Fibroblast of lung (primary cell): ENCODE measurements at places on chromosomes 12 and 14.

GRCh38 chr12:115609347-115609746 lies 668.1 kb downstream of the MED13L start:
- DNase-seq, result peak; percentile 52

GRCh38 chr12:69238589-69239351 lies 599 bp upstream of the CPSF6 start:
- DNase-seq, result no peak

DNA sequence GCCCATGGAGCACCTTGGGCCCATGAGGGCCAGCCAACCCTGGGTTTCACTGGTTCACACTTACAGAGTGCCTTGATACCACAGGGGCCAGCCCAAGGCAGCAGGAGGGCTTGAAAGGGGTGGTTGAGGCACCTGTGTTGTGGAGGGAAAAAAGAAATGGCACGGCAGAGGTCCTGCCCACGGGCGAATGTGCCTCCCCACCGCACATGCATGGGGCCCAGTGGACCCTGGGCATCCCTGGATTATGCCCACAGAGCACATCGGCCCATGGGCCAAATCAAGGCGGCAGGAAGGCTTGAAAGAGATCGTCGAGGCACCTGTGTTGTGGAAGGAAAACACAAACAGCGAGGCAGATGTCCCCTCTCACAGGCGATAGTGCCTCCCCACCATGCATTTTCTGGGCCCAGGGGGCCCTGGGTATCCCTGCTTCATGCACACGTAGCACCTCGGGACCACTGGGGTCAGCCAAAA lies 378.1 kb downstream of the ALG10 start:
- no peak for DNase-seq

DNA sequence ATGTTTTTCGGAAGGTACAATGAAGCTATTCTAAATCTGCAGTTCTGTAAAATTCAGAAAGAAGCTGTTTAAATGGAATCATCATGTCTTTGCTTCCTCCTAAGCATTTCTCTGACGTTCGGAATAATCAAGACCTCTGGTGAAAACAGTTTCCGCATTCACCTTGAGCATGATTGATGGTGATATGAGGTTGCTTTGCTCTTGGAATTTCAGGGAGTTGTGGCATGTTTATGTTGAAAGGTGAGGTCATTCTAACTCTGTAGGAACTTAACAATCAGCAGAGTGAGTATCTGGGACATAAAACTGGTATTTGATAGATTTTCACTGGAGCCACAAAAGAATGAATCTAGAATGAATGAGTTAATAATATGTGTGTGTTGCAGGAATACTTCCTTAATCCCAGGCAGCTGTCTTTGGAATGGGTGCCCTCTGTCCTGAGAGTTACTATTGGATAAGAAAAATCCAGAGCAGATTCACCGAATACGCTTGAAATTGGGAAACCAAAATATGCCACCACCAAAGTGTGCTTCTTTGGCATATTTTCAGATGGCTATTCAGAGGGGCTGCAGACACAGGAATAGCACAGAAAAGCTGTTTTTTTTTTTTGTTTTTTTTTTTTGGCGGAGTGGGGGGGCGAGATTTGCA lies 599.1 kb downstream of the CCER1 start:
- DNase-seq, result peak; percentile 7

- peak; percentile 43 for DNase-seq
Measured at GRCh38 chr14:52391881-52392615, 77.9 kb downstream of the PTGER2 start.

DNA sequence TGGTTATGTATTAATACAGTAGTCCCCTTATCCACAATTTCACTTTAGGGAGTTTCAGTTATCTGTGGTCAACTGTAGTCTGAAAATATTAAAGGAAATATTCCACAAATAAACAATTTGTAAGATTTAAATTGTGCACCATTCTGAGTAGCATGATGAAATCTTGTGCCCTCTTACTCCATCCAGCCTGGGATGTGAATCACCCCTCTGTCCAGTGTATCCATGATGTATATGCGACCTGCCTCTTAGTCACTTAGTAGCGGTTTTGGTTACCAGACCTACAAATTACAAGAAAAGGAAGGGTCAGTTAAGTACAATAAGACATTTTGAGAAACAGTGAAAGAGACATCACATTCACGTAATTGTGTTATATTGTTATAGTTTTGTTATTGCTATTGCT lies 39.9 kb upstream of the MDGA2 start:
- DNase-seq, result peak; percentile 51

DNA sequence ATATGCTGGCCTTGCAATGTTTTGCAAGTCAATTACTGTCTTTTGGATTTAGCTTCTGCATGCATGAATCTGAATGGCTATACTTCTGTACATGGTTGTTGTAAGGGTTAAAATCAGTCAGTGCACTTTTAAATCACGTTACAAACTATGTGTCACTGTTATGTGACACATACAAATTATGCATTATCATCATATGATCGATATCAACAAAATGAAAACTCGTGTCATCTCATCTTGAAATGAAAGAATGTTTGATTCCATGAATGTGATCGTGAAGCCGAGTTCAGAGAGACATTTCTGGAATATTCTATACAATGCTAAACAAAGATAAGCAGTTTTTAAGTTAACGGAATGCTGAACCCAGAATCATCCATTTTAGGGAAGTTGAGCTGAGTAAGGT lies 116.5 kb downstream of the HMGA2 start:
- no peak for DNase-seq

- no peak for DNase-seq
Measured at GRCh38 chr14:74645756-74646470, 33.9 kb upstream of the LTBP2 start.

DNA sequence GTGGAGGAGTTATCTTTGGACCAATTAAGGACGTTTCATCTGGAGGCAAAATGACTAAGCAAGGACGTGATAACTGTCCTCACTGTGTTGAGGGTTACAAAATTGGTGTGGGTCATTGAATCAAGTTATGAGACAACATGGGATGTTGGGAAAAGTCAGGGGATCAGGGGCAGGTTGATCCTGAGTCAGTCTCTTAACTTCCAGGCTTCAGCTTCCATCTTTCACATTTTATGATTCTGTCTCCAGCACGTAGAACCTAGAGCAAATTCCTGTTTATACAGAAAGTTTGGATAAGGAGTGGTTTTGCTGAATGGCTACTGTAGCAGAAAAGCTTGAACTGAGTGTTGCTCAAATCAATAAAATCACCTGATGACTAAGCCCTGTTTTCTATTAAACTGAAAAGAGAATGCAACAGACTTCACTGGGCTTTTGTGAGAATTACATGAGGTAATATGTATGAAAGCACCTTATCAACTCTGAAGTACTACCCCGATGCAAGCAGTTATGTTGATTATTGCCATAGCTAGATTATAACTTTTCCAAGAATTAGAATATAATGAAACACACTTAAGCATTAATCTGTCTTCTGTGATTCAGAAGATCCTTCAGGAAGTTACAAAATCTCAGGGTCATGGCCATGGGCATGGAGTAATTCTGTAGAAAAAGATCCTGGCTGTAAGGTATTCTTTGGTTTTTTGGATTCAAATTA lies 184.8 kb downstream of the ETV6 start:
- DNase-seq, result peak; percentile 39

- peak; percentile 7 for DNase-seq
Measured at GRCh38 chr14:101876555-101876938, 87.8 kb upstream of the DYNC1H1 start.
